ENCODE measurements at places on chromosomes 4 and X. TPM values are rescaled to one million over a fixed set of nuclear protein-coding genes. Genes with fewer than 3 reads are reported as not detected.

DNA sequence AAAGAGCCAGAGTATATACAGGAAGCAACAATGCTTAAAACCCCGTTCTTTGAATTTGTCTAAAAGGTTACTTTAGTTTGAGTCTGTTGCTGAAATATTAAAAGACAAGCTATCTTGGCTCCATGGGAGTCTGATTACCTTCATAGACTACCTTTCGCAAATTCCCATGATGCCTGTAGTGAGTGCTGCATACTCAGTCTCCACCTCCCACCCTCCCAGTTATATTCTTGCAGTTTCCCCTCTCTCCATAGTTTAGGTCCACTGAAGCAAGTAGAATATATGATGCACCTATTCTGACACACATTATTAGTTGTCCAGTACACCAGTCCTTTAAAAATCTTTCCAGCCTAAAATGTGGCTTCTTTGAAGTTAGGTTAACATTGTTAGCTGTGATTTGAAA is 2.4 kb downstream of the CNKSR2 start:
- DNase-seq, result no peak

GRCh38 chrX:11196476-11196875 is 85.3 kb downstream of the HCCS start:
- DNase-seq, result no peak

GRCh38 chr4:122232633-122233032 is 80.5 kb downstream of the BLTP1 start:
- DNase-seq, result no peak

GRCh38 chrX:2283111-2283859 is 217.5 kb downstream of the DHRSX start:
- no peak for DNase-seq

- DNase-seq, result no peak
Measured at GRCh38 chr4:7233006-7233580, 40.8 kb downstream of the SORCS2 start.

GRCh38 chr4:5758741-5759140 is 47.7 kb downstream of the EVC start:
- peak; percentile 97 for DNase-seq

DNA sequence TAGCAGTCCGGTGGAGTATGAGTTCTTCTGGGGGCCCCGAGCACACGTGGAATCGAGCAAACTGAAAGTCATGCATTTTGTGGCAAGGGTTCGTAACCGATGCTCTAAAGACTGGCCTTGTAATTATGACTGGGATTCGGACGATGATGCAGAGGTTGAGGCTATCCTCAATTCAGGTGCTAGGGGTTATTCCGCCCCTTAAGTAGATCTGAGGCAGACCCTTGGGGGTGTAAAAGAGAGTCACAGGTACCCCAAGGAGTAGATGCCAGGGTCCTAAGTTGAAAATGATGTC is 852 bp downstream of the MAGEH1 start:
- no peak for DNase-seq

DNA sequence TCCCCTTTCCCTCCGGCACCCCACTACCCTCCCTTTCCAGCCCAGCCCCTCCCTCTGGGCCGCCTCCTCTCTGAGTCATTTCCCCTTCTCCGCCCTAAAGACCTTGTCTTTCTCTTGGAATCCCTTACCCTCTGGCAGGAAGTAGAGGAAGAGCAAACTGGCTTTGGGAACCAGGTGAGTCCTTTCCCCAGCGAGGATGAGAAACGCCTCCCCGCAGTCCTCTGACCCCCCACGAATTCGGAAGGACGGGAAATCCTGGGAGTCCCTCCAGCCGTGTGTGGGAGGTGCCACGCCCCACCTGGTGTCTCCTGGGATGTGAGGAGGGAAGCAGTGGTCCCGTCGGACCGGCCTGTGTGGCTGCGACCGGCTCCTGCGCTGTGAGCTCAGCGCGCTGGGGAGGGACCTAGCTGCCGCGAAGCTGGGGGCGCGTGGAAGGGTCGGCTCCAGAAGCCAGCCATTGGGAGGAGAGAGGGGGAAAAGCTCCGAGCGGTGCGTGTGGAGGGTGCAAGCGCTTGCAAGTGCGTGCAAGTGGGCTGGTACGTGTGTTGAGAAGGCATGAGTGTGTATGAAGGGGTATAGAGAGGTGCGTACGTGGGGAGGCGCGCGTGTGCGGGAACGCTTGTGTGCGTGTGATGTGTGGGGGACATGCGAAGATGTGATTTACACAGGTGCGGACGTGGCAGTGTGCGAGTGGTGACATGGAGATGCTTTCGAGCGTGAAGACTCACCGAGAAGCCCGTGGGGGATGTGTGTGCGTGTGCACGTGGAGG is 46.3 kb downstream of the TEX13B start:
- DNase-seq, result no peak

- no peak for DNase-seq
Measured at GRCh38 chrX:1870421-1870820, 255.6 kb downstream of the ASMT start.

- DNase-seq, result no peak
Measured at GRCh38 chrX:105752338-105752956, 69.9 kb upstream of the NRK start.

DNA sequence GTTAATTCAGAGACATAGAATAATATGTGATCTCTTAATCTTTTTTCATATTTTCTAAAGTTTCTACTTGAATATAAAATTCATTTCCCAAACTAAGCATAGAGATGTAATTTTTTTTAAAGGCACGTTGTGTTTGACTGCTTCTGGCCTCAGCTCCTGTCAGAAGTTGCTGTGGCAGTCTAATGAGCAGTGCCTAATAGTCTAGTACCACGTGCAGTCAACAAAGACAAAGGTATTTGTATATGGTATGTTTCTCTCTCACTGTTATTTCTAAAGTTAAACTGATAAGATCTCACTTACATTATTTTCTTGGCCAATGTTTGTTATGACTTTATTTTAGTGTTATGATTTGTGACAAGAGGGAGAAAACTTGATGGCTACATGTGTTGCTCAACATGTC is 48.6 kb upstream of the MCUB start:
- no peak for DNase-seq

DNA sequence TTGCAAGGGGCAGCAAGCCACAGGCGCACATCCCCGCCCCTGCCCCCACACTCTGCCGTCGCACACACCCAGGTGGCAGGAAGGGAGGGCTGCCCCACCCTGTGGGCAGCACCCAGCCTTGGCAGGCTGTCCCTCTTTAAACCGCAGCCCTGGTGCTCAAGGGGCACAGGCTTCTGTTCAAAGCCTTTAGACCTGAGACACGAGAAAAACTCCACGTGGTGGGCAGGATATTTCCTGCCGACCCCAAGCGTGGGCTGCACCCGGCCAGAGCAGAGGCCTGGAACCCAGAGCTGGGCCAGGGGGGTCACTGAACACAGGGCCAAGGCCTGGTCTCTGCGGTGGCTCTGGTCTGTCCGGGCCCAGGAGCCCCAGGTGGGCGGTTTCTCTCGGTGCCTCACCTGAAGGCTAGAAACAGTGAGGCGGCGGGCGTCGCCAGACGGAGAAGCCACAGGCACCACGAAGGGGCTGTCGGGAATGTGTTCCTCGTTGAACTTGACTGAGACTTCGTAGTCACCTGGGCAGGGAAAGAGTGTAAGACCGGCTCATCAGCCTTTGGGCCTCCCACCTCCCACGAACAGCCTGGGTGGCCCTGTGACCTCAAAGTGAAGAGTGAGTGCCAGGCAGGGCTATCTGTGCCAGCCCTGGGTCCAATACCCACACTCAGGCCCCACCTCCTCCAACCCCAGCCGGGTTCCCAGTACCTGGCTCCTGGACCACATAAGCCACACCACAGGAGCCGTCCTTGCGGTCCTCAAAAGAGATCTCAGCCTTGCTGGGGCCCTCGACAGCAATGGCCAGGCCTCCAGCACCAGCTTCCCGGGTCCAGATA is 23.0 kb downstream of the FLNA start:
- DNase-seq, result no peak

DNA sequence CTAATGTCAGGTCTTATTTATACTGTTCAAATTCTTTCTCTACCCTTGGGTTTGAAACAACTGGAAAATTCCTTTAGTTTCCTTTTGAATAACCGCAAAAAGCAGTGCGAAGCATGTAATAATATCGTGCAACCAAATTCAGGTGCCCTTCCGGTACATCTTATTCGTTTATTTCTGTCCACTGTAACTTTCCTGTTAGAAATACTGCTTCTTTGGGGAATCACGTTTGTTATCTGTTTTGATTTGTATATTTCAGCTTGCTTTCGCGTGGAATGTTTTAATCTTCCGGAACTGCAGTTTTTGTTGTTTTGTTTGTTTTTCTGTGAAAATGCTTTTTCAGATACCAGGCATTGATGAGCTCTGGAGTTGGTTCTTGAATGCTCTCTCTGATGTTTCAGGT is 85.7 kb upstream of the HPRT1 start:
- DNase-seq, result no peak

- DNase-seq, result no peak
Measured at GRCh38 chrX:11528623-11529022, 137.1 kb downstream of the ARHGAP6 start.

GRCh38 chrX:40084471-40085101 is 13.2 kb downstream of the BCOR start:
- DNase-seq, result no peak

DNA sequence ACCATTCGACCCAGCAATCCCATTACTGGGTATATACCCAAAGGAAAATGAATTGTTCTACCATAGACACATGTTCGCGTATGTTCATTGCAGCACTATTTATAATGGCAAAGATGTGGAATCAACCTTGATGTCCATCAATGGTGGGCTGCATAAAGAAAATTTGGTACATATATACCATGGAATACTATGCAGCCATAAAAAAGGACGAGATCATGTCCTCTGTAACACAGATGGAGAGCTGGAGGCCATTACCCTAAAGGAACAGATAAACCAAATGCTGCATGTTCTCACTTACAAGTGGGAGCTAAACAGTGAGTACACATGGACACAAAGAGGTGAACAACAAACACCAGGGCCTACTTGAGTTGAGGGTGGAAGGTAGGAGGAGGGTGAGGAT is 45.1 kb downstream of the SCML2 start:
- DNase-seq, result no peak

- no peak for DNase-seq
Measured at GRCh38 chr4:42302348-42302747, 94.9 kb upstream of the SHISA3 start.

- no peak for DNase-seq
Measured at GRCh38 chrX:133670383-133670782, 255.1 kb upstream of the GPC4 start.

GRCh38 chr4:90883519-90883918 is 756.3 kb downstream of the CCSER1 start:
- no peak for DNase-seq

- DNase-seq, result no peak
Measured at GRCh38 chr4:46730075-46730474, 179.0 kb downstream of the COX7B2 start.

- DNase-seq, result no peak
Measured at GRCh38 chr4:183303301-183303700, 16.8 kb downstream of the CLDN22 start.

DNA sequence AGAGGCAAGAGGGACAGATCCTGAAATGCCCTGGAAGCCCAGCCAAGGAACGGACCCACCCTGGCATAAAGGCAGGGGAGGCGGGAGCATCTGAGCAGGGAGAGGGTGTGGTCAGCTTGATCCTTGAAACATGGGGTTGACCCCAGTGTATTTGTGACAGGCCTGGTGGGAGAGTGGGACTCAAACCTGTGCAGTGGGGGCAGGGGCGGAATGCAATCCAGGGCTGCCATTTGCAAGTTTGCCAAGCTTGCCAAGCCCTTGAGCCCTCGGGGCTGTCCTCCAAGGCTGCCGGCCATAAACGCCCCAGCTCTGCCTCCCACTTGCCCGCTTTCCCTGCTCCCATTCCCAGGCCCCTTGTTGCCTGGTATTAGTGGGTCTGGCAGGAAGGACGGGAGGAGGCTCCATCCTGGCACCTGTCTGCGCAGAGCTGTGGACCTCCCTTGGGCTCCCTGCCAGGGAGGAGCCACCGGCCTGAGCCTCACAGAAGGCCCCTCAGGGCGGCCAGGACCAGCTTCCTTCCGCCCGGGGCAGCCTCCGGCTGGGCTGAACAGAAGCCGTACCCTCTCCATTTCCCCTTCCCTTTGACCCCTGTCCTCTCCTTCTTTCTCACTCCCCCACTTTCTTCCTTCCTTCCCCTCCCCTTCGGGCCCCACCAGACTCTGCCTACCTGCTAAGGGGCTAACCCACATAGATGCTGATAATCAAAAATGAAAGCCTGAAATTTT is 661 bp downstream of the S100P start:
- DNase-seq, result no peak

Gene PNPLA4
- 9.8 TPM for total RNA-seq

Gene SSX4B
- total RNA-seq, result not detected

Gene ANAPC10
- total RNA-seq, result 17.3 TPM

Gene SLC34A2
- total RNA-seq, result not detected

Gene PRSS12
- total RNA-seq, result 70.6 TPM

Gene CENPVL1
- total RNA-seq, result not detected

Gene STBD1
- total RNA-seq, result 5.6 TPM

Gene GATA1
- not detected for total RNA-seq

Gene RAB9B
- 0.23 TPM for total RNA-seq

Gene UGT2B17
- not detected for total RNA-seq

Gene TCEAL1
- total RNA-seq, result 33.5 TPM

Gene FGG
- not detected for total RNA-seq

Data from HFFc6 (cell line).